Heart left ventricle (tissue), 16 donors: ENCODE measurements at places on chromosomes 3 and 15. TPM values are rescaled to one million over a fixed set of nuclear protein-coding genes. Genes with fewer than 3 reads are reported as not detected.

- DNase-seq = no peak
These were observed 99.0 kb downstream of the ST8SIA2 start for GRCh38 chr15:92492551-92493115.

GRCh38 chr3:49255718-49256511 is 21.1 kb downstream of the C3orf62 start:
- DNase-seq = no peak

DNA sequence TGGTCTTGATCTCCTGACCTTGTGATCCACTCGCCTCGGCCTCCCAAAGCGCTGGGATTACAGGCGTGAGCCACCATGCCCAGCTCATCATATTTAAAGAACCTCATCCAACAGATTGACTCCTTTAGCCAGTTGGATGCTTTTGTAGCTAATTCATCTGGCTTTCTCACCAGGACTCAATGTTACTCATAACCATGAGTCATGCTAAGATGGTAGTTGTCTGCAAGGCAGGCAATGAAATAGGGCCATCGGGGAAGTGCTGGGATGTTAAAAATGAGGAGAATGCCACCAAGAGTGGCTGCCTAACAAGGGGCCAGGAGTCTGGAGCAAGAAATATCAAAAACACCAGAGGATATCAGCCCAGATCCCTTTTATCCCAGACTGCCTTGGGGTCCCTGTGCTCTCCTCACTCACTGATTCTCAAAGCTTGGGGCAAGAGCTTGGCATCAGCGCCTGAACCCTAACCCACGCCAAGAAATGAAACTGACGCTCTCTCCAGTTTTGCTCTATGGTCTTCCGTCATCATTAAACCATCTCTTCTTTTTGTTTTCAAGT is 7.4 kb upstream of the PCOLCE2 start:
- no peak for DNase-seq

DNA sequence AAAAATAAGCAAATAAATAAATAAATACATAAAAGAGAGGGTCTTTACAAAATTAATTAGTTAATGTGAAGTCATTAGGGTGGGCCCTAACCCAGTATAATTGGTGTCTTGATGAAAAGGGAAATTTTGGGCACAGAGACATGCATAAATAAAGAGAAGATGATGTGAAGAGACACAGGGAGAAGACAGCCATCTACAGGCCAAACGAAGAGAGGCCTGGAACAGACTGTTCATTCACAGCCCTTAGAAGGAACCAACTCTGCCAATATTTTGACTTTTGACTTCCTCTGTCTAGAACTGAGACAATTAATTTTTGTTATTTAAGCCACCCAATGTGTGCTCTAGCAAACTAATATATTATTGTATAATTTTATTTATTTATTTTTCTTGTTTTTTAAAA is 29.6 kb upstream of the SELENOK start:
- DNase-seq = no peak

Gene ADAMTS9
- total RNA-seq = 17.7 TPM

Gene CSPG4
- total RNA-seq = 9.0 TPM

Gene GOLGA8O
- 0.91 TPM for total RNA-seq

Gene ZPLD1
- not detected for total RNA-seq

Gene COL8A1
- 15.1 TPM for total RNA-seq

Gene IRAK2
- 0.93 TPM for total RNA-seq
